SJSA1 (cell line): ENCODE measurements at places on chromosomes 5 and 9. TPM values are rescaled to one million over a fixed set of nuclear protein-coding genes. Genes with fewer than 3 reads are reported as not detected.

GRCh38 chr5:170691657-170692056, 91.9 kb upstream of the GABRP start:
- H3K27me3 ChIP-seq: peaks cover 11% of the 10 kb centered on the region
- no peaks in the 10 kb centered on the region for H3K36me3 ChIP-seq
- H3K4me3 ChIP-seq: no peak overlapping the region
- DNase-seq: no peak
- H3K27ac ChIP-seq: no peak overlapping the region

DNA sequence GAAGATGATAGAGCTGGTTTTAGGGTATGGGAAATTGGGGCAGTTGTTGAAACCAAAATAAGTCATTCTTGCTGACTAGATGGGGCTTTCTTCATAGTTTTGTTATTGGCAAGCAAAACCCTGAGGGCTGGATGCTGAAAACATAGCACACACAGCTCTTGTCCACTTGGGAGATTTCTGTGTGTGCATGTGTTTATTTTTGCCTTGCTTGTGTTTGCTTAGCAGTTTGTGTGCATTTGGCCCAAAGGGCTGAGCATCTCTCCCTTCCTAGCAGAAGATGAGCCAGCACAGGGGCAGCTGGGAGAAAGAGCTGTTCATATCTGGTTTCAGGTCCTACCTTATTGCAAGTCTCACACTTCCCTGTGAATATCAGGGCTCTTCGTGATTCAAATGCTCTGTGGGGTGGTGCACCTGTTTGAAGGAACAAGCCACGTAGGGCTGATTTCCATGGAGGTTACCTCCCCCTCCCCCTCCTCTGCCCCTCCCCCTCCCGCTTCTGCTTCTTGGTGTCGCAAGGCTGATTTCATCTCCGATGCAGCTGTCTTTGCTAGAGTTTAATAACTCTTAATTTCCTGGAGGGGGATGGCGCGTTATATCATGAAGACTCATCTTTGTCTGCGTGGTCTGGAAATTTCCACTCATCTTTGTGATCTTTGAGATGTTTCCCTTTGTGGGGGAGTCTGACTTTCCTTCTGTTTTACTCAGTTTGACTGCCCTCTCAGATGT, 296.5 kb downstream of the ARHGAP26 start:
- DNase-seq: no peak
- H3K4me1 ChIP-seq: peaks cover 42% of the 10 kb centered on the region
- H3K4me3 ChIP-seq: no peak overlapping the region
- H3K27me3 ChIP-seq: no peaks in the 10 kb centered on the region

GRCh38 chr5:114782869-114783268, 386.8 kb downstream of the TRIM36 start:
- H3K27ac ChIP-seq: no peak overlapping the region
- no peaks in the 10 kb centered on the region for H3K4me1 ChIP-seq
- H3K4me3 ChIP-seq: no peak overlapping the region

The ARID3C gene
- total RNA-seq: not detected in 2 replicates

The ADRB2 gene
- 13.8 and 14.9 TPM in 2 replicates for total RNA-seq
